ENCODE measurements at places on chromosomes 3 and 15.
A peak's percentile ranks its signal among the peaks of the same experiment; 100 is the strongest.

DNA sequence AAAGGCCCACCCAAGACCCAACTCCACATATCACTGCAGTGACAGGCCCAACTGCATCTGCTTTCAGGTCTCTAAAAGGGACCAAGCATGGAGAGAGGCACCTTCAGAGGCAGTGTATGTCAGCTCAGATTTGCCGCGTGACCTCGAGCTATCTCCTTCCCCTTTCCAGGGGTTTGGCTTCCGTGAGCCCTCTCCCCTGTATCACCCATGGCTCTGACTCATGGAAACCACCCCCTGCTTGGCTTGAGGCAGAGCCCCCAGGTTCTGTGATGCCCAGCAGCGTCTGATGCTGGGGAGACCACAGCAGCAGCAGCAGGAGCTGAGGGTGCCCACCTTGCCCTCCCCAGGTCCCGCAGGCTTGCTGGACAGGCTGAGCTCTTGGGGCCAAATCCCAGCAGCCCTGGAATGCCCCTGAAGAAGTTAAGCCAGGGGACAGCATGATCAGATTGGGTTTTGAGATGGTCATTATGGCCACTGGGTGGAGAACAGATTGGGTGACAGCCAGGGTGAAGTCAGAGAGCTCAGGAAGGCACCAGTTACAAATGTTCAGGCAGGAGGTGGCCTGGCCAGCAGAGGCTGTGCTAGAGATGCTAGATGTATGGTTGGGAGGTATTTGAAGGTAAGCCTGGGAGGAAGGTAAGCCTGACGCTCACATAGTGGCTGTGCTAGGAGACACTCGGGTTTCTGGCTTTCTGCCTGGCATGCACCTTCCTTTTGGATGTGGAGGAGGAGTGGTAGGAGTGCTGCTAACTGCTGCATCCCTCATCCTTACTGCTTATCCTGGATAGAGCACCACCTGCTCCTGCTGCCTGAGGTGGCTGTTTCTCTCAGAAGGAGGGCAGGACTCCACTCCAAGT lies 42.9 kb downstream of the FGD5 start:
- no peak for DNase-seq

DNA sequence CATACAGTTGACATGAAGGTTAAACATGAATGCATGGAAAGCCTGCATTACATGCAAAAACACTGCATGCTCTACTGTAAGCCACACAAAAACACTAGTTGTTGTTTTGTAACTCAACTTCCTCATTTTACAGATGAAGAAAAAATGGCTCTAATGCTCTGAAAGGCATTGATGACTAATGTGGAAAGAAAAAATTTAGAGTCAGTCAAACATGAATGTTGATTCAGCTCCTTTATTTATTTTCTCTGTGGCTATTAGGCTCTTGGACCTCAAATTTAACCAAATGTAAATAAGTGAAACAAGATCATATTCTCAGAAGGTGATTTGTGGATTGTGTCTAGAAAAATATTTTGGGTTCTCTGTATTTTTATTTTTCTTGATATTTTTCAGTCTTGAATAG lies 336.7 kb upstream of the ZNF717 start:
- no peak for DNase-seq

GRCh38 chr15:85603160-85603559 lies 191.6 kb downstream of the KLHL25 start:
- no peak for DNase-seq

GRCh38 chr15:29632671-29633406 lies 189.4 kb downstream of the TJP1 start:
- no peak for DNase-seq

DNA sequence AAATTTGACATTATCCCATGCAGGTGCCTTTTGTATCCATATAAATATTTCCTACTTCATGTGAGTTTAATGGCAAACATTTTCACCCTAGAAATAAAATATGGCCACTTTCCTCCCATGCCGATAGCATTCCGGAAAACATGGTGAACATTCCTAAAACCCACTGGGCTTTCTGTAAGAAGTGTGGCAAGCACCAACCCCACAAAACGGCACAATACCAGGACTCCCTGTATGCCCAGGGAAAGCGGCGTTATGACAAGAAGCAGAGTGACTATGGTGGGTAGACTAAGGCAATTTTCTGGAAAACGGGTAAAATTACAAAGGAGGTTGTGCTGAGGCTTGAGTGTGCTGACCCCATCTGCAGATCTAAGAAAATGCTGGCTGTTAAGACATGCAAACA lies 7.6 kb downstream of the ANXA2 start:
- DNase-seq, result no peak

- no peak for DNase-seq
Observed at GRCh38 chr3:33425453-33425852, 14.8 kb downstream of the UBP1 start.

DNA sequence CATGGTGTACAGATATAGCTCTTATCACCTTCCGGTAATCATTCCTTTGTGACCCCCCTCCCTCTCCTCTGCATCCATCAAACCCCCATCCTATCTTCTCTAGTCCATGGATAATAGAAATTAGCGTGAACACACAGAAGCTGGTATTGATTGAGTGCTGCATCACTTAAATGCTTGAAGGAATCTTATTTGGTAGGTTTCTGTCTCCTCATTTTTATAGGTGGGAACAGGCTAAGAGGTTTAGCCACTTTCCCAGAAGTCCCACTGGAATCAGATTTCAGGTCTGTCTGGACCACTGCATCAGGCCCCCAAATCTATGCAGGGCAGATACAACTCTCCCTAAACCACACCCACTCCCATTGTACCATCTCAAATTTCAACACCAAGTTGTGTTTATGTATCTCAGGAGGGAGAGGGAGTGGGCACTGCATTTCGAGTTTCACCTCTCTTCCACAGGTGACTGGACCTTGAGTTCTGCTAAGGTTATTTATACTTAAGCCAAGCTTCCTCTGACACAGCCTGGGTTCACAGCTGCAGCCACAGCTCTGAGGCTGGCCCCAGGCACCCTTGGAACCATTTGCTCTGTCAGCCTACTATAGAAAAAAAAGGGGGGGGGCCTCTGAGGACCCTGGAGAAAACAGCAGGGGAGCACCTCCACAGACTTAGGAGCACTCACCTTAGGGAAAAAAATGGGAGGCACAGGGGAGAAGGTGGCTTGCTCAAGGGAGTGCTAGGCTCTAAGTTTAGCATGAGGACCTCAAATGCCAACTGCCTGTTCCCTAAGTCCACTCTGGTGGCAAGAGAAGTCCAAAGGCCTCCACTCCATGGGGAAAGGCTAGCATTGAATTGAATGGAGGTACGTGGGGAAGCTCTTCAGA lies 2.1 kb upstream of the NMB start:
- no peak for DNase-seq

DNA sequence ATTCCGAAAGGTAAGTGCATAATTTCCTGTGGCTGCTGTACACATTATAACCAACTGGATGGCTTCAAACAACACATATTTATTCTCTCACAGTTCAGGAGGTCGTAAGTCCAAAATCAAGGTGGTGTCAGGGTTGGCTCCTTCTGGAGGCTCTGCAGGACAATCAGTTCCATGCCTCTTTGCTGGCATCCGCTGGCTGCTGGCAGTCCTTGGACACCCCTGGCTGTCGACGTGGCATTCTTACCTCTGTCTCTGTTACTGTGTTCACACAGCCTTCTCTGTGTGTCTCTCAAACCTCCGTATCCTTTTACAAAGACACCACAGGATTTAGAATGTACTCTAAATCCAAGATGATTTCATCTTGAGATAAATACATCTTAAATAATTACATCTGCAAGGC lies 398.8 kb upstream of the ATP10A start:
- no peak for DNase-seq

DNA sequence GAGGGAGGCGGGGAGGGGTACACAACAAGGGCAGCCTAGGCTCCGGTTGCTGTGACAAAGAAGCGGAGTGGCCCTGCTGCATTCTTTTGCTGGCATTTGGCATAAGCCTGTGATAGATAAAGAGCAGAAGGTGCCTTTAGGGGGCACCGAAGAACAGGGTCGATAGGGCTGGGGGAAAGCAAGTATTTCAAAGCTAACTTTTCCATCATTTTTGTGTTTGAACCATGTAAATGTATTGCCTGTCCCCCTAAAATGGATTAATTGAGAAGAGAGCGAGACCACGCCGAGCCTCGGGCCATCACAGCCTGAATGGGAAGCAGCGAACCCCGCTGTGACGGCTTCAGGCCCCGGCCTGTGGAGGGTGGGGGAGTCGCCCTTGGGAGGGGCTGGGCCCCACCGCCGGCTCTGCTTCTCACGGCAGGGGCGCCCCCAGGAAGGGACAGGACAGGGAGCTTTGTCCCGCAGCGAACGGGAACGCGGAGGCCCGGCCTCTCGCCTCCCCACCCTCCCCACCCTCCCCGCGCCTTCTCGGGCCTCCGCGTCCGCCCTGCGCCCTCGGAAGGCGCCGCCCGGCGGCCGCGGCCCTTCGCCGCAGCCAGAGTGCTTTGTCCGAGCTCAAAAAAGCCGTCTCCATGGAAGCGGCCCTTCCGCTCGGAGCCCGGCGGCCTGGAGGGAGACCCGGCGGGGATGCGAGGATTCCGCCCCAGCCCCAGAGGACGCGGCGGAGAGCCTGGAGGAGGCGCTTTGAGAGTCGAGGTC lies 32.4 kb upstream of the ALDH1L1 start:
- DNase-seq, result no peak

DNA sequence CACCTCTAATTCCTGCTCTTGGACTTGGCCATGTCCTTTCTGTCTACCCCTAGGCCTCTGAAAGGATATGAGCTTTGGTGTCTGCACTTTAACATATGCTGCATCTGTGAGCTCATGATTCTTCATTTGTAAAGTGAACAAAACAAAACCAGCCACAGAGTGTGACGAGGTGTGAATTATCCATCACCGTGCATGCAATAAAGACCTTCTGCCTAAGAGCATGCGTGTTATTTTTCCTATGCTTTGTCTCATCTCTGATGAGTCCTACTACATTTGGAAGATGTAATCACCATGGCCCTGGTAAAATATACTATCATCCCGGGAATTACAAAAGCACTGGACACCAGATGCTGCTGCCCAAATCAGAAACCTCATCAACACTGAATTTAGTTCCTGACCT lies 103.5 kb upstream of the KCNAB1 start:
- no peak for DNase-seq

- DNase-seq, result peak; percentile 30
Observed at GRCh38 chr15:70507772-70508371, 255.5 kb downstream of the UACA start.

- peak; percentile 14 for DNase-seq
Observed at GRCh38 chr3:181326637-181327223, 337.2 kb upstream of the DNAJC19 start.

DNA sequence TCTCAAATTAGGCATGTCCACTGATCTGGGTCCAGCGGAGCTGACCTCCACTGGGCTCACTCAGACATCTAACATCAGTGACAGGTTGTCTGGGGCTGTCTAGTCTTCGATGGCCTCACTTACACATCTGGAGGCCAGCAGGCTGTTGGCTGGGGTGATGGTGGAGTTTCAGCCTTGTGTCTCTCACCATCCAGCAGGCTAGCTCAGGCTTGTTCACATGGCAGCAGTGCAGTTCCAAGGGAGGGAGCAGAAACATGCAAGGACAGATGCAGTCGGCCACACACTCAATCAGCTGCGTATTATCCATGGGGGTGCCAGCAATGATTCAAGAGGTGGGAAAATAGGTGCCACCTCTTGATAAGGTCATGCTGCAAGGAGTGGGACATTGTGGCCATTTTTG lies 292.5 kb downstream of the SHQ1 start:
- DNase-seq, result no peak

DNA sequence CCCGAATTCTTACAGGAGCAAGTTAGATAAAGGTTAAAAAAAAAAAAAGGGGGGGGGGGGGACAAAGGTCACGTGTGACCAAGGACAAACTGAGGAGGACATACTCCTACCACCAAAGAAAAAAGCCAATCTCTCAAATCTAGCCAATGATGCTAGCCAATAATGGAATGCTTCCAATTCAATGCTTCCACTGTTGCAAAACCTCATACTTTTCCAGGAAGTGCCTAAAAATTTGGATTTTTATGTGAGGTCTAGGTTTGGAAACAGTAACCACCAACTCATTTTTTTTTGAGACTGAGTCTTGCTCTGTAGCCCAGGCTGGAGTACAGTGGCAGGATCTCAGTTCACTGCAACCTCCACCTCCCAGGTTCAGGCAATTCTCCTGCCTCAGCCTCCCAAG lies 11.4 kb downstream of the MSL2 start:
- no peak for DNase-seq

DNA sequence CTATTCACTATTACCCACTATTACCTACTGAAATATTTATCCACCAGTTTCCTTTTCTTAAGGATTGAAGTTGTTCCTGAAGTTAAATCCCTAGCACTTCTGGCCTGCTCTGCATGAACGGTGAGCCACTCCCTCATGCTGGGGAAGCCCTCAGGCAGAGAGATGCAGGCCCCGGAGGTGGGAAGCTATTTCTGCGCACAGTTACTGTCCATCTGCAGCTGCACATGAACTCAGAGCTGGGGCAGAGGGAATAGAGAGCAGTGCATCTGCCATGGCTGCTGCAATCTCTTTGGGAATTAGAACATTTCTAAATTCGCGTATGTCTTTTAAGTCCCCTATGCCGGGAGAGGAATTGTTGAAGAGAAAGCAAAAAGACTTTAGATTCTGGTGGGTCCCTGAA lies 6.3 kb upstream of the GALNT15 start:
- DNase-seq, result no peak

- DNase-seq, result peak; percentile 41
Observed at GRCh38 chr3:196694202-196694638, 17.8 kb downstream of the CEP19 start.

GRCh38 chr15:60054472-60054871 lies 50.4 kb downstream of the FOXB1 start:
- DNase-seq, result no peak
